ENCODE measurements at places on chromosomes 2 and 18.
A peak's percentile ranks its signal among the peaks of the same experiment; 100 is the strongest.

- DNase-seq = no peak
Observed at GRCh38 chr2:173942861-173943523, 22.2 kb downstream of the SP3 start.

GRCh38 chr2:26251893-26252292 is 7.2 kb downstream of the HADHB start:
- peak; percentile 62 for DNase-seq

DNA sequence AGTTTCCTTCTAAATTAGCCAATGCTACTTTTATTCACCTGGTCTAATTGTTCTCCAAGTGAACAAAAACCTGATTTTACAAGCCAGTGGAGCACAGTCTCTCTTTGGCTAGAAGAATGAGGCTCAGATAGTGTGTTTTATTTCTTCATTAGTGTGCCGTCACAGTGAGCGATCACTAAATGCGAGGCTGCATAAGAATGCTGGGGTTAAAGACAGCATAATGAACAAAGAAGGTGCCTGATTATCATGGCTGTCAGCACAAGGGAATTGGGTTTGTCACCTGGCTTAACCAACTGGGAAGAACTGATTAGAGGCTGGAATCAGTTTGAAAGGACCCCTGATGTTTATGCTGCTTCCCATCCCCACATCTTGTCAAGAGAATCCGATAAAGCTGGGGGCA is 76.4 kb downstream of the EPHA4 start:
- no peak for DNase-seq

DNA sequence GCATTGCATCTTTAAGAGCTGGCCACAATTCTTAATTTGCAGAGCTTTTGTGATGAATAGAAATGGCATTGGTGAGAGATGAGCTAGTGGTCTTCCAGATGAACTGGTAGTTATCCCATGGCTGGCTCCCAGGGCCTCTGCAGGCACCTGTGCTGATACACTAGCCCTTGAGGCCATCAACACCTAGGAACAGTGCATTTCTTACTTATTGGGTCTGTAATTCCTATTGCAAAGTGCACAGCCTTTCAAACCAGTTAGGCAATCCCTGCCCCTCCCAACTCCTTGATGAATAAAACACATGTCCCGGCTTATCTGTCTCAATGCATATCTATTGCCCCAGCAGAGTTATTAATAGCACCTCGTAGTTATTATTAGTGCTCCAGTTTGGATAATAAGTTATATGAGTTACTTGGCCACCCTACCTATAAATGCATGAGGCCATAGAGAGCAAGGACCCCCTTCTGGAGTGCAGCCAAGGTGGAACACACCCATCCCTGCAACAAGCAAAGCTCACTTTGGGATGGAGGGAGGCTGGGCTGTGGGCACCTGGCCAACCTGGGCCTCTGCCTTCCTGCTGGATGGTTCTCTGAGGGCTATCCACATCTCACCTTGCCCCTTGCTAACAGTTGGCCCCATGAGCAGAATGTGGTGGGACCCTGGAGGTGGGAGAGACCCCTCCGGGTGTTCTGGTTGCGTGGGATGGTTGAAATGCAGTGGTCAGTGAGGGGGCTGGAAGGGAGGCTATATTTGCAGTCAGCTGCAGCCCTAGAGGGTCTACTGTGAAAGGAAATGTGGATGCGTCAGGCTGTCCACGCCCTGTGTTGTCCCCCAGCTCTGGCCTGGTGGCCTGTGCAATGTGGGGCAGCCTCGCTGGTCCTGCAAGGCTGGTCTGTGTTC is 455.9 kb upstream of the HS6ST1 start:
- no peak for DNase-seq

DNA sequence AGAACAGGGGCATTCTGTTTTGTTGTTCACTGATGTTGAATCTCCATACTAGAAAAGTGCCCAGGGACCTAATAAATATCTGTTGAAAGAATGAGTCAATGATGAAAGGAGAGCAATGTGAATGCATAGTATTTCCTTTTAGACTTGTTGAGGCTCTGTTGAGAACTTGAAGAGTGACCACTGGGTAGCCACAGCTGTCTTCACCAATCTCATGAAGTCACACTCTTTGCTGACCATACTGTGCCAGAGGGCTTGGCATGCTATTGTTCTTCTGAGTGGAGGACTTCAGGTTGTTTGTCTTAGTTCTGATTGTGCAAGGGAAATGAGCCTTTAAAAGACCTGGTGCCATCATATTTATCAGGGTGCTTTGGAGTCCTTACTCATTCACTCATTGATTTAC is 41.6 kb upstream of the NT5C1B start:
- DNase-seq = no peak

Data from NCI-H1694 (cell line).